ENCODE measurements at places on chromosomes 11 and 22.

DNA sequence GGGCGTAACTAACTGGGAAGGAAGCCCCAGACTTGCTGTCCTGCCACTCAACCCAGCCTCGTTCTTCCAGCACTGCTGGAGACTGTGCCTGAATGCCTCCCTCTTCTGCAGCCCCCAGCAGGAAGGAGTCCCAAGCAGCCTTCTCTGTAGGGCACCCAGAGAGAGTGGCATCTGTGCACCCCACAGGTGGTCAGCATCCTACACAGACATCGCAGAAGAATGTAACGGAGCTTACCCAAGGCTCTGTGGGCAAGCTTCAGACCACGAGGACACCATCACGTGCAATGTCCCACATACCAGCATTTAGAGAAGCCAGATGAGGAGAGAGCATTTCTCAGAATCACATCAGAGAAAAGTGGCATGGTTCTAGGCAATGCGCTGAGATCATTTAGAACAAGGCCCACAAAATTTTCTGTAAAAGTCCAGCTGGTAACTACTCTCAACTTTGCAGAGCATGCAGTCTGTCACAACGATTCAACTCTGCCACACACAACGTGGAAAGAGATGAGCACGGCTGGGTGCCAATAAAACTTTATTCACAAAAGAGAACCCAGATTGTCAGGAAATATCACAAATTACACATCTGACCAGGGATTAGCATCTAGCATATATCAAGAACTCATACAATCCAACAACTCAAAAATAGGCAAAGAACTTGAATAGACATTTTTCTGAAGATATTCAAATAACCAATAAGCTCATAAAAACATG lies 33.4 kb downstream of the SHANK2 start:
- DNase-seq = no peak

DNA sequence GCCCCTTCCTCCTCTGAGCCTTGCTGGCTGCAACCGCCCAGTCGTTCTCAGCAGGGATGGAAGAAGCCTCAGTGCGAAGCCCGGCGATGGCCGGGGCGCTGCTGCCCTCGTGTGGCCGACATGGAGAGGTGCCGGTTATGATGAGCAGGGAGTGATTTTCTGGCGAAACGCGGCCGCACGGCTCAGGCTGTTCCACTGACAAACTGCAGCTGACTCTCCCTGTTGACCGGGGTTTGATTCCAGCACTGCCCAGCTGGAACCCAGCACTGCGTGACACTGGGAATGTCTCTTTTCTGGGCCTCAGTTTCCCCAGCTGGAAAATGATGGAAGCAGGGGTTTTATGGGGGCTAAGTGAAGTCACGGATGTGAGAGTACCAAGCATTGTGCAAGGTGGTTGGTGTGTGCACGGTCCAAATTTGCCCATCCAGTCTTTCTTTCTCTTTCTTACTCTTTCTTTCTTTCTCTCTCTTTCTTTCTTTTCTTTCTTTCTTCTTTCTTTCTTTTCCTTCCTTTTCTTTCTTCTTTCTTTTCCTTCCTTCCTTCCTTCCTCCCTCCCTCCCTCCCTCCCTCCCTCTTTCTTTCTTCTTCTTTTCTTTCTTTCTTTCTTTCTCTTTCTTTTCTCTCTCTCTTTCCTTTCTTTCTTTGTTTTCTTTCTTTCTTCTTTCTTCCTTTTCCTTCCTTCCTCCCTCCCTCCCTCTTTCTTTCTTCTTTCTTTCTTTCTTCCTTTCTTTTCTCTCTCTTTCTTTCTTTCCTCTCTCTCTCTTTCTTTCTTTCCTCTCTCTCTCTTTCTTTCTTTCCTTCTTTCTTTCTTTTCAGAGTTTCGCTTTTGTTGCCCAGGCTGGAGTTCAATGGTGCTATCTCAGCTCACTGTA lies 25.8 kb upstream of the MPPED1 start:
- no peak for DNase-seq

GRCh38 chr22:23532731-23533130 lies 47.4 kb downstream of the IGLL1 start:
- no peak for DNase-seq

GRCh38 chr11:46489656-46490560 lies 98.3 kb upstream of the CHRM4 start:
- no peak for DNase-seq

GRCh38 chr11:90243534-90243933 lies 20.7 kb upstream of the CHORDC1 start:
- no peak for DNase-seq
